Mammary epithelial cell (primary cell): ENCODE measurements at places on chromosomes 13 and 19. TPM values are rescaled to one million over a fixed set of nuclear protein-coding genes. Genes with fewer than 3 reads are reported as not detected.

Gene SERPINE3
- not detected in 2 replicates for total RNA-seq

Gene ERICH6B
- total RNA-seq = not detected

Gene HNRNPM
- total RNA-seq = 114 and 164 TPM in 2 replicates

Gene JAK3
- total RNA-seq = 0.21 and 0.31 TPM in 2 replicates

Gene STXBP2
- 82.0 and 103 TPM in 2 replicates for total RNA-seq

DNA sequence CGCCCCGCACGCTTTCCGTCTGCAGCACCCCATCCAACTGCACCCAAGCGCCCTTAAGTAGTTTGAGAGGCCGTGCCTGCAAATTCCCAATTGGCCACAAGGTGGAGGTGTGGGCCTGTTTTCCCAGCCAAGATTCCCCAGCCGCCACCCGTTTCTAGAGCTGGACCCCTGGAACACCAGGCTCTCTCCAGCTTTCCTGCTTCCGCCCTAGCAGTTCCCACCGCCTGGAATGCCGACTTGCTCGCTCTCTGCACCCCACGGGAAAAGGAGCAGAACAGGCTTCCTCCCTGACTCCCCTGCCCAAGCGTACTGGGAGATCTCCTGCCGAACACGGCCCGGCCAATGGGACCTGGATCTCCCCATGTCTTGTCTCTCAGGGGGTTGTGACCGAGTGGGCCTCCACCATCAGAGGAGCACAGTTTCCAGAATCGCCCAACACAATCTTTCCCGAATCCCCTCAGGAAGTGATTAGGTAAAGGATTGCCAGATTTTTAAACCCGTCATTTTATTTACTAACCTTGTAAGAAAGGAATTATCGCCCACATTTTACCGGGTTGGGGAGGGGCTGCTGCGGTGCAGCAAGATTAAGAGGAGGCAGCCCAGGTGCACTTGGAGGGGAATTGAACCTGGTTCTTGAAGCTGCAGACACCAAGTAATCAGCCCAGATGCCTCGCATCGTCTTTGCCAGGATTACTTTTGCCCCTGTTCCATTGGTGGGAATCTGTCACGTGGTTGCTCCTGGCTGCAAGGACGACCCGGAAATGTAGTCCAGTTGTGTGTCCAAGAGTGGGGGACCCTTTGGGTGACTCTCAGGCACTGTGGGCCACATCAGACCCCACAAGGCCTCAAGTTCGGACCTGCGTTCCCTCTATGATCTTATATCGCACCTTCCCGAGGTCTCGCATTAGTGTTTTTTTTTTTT is 3.5 kb upstream of the NAPSA start:
- peak; percentile 73 for DNase-seq

DNA sequence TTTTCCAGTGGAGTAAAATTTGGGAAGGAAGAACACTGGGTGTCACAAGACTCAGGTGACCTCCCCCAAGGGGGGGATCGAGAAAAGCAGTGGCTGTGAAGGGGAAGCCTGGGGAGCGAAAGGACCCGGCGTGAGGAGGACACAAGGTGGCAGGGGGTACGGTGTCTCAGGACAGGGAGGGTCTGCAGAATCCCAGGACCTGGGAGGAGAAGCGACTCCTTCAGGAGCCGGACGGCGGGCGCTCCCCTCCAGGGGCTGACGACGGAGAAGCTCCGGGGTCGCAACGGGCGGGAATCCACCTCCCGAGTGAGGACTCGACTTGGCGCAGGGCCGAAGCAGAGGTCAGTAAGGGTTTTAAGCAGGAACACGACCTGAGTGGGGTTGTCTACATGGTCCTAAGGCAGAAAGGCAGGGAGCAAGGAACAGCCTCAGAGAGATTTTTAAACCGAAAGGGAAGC is 529 bp downstream of the ZNF836 start:
- DNase-seq = no peak

DNA sequence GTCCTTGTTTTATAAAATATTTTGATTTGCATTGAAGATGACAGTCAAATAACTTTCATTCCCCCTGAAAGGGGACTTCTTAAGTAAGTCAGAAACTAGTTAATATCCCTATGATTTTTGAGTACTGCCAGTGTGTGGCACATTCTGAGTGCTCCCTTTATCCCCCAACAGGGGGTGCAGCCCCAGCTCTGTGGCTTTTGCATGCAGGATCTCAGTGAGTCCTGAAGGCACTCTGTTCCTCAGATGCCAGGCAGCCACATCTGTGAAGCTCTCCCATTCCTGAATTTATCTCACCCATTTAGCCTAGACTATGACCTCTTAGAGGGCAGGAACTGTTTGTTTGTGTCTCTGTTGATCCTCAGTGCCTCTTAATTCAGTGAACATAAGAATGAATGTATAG is 123.1 kb downstream of the CDK8 start:
- DNase-seq = peak; percentile 4

DNA sequence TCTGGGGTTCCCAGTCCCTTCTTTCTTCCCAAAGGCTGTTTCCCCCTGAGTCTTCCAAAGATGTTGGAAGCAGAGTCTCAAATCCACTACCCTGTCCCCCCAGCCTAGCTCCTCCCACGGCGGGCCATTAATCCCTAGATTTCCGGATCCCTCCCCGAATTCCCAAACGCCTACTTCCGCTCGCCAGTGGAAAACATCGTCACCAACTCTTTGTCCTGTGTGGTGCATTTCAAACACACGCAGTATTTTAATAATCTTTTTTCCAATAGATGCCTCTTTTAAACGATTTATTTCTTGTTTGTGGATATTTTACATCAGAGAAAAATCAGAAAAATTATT is 610 bp downstream of the ZNF791 start:
- DNase-seq = peak; percentile 65

DNA sequence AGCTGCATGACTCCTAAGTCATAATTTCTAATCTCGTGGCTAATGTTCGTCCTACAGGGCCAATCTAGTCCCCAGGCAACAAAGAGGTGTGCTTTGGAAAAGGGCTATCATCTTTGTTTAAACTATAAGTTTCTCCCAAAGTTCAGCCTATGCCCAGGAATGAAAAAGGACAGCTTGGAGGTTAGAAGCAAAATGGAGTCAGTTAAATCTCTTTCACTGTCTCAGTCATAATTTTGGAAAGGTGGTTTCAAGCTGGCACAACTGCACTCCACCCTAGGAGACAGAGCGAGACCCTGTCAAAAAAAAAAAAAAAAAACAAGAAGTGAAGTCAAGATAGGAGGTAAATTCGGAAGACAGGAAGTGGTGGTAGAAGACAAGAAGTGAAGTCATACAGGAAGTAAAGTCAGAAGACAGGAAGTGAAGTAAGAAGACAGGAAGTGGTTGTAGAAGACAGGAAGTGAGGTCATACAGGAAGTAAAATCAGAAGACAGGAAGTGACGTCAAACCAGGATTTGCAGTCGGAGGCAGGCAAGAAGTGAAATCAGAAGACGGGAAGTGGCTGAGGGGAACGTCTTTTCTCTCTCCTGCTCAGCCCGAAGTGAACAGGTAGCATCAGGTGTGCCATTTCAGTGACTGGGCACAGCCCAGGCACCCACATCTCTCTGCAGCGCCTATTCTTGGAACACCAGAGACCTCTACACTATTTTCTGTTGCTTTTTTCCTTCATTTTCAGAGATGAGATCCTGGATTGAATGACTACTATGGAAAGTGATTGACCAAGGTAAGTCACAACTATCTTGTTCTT is 32.2 kb downstream of the GP6 start:
- peak; percentile 87 for DNase-seq

- no peak for DNase-seq
Measured at GRCh38 chr19:4686700-4687099, 16.6 kb upstream of the MYDGF start.

DNA sequence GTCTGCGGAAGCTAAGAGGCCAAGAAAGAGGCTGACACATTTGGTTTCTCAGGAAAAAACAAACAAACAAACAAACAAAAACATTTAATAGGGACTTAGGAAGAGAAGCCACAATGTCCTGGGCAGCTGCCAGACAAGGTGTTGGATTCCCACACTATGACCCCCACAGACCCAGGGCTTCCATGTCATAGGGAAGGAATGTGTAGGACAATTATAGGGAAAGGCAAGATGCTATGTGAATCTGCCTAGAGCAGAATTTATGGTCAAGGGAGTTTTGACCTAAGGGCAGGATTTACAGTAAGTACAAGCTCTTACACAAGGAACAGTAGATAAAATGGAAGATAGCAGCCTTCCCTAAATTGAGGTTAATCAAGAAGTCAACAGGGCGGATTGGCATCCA is 9.1 kb upstream of the CDADC1 start:
- no peak for DNase-seq

GRCh38 chr13:67308004-67308772 is 78.1 kb upstream of the PCDH9 start:
- peak; percentile 70 for DNase-seq

DNA sequence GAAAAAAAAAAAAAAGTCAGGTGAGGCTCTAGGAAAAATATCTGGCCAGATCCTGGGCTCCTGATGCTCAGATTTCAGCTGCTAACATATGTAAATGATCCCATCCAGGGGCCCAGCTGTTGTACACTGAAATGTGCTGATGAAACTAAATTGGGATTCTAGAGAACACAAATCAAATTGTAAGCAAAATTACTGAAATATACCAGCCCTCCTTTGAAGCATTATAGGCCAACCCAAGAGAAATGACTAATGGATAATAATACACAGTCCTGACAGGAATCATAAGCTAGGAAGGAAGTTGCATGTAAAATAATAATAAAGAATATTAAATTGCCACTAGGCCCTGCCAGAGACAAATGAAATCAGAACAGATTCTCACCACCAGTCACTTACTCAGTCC is 17.8 kb downstream of the KCTD12 start:
- DNase-seq = no peak
